ENCODE measurements at places on chromosomes 3 and 15.

GRCh38 chr15:80780416-80781221, 1.4 kb downstream of the CEMIP start:
- no peak for DNase-seq

DNA sequence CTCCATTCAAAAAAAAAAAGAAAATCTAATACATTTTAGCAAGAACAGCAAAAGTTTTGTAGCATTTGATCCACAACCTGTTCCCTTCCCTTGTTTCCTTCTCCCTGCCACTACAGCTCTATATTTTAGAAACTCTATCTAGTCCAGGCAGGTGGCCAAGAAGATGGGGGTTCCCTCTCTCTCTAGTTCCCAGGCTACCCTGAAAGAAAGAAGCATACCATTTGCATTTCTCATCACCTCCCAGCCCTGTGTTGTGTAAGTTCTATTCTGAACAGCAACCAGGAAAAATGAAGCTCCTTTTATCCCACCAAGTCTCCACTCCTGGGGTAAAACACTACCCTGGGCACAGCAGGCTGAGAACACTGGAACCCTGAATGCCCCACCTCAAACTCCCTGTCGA, 100.0 kb downstream of the PCCB start:
- DNase-seq = no peak

DNA sequence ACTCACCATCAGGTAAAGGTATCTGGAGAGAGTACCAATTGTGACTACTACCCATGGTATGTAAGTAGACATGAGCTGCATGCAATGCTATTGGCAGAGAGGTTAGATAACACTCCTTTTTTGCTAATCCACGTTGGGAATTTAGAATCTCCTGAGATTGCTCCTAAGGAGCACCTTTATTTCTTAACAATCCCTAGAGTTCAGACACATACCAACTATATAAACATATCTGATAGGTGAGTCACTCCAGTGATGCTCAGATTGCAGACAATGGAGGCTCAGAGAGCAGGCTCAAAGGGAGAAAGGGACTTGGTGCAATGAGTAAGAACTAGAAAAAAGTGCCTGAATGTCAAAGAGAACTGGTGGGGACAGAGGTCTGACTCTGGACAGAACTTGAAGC, 47.0 kb upstream of the LRRFIP2 start:
- DNase-seq = no peak

- DNase-seq = no peak
Observed at GRCh38 chr15:64507845-64508244, 47.5 kb downstream of the ZNF609 start.

GRCh38 chr3:186883686-186884058, 41.2 kb downstream of the ADIPOQ start:
- no peak for DNase-seq

DNA sequence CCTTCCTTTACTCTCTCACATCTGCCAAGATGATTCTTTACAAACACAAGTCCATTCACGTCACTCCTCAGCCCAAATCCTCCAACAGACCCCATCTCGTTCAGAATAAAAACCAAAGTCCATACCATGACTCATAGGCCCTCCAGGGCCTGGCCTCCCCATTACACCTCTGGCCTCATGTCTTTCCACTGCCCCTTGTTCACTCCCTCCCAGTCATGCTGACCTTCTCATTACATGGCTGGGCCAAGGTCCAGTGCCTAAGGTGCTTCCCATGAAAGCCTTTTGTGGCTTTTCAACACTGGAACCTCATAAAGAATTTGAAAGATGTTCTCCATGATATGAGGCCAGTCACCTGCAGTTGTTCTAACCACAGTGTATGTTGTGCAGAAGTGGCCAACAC, 44.5 kb downstream of the NEK10 start:
- no peak for DNase-seq

- no peak for DNase-seq
Observed at GRCh38 chr3:107962946-107963345, 127.9 kb downstream of the CD47 start.

GRCh38 chr3:161745741-161746140, 249.1 kb downstream of the OTOL1 start:
- no peak for DNase-seq

DNA sequence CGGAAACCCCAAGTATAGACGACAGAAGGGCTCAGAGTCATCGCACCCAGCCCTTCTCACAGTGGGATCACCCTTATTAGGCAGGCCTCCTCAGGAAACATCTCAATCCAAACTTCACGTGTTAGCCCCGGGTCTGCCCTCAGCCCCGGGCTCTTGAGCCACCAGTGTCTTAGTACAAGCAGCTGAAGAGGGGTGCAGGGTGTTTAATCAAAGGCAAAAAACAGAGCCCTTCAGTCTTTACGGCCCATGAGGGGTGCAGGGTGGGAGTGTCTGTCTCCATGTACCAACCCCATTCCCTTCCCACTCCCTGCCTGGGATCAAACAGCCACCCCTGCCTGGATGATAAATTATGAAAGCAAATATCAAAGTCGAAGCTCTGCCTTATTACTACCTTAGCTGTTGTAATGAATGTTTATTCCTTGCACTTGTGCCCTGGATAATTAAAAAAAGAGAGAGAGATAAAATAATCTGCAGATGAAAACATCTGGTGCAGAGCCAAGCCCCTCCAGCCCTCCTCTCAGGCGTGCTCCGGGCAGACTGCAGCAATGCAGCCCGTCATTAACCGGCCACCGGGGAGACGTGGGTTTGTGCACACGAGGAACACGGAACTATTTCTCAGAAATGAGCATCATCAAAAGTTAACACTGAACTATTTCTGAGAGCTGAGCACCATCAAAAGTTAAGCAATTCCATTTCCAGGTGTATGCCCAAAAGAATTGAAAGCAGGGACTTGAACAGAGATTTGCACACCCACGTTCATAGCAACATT, 64.5 kb downstream of the ADAMTS17 start:
- DNase-seq = no peak

DNA sequence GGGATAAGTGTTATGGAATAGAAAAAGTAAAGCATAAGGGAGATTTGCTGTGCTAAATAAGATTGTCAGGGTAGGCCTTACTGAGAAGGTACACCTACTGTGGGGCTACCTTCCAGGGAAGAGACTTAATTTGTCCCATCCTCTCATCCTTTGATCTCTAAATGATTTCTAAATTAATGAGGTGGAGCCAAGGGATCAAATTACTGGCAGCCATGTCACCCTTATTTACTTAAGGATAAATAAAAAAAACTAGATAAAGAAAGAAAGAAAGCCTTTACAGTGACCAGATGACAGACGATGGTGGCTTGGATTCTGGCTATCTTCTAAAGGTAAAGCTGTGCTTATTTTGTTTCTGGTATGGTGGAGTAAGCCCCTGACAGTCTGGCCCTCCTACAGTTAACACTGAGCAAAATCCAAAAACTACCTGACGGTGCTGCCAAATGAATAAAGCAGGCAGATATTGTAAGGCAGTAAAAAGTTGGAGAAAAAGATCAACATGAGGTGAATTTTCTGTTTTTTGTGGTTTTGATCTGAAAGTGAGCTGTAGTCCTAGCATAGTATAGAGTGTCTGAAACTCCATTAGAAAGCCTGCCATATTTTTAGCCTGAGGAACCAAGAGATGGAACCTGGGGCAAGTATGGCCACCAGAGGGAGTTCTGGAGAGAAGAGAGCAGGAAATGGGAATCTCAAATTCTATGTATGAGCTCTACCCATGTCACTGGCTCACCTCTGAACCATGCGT, 285.1 kb upstream of the MANF start:
- peak; percentile 45 for DNase-seq

GRCh38 chr3:52343946-52344600, 28.0 kb downstream of the DNAH1 start:
- no peak for DNase-seq

DNA sequence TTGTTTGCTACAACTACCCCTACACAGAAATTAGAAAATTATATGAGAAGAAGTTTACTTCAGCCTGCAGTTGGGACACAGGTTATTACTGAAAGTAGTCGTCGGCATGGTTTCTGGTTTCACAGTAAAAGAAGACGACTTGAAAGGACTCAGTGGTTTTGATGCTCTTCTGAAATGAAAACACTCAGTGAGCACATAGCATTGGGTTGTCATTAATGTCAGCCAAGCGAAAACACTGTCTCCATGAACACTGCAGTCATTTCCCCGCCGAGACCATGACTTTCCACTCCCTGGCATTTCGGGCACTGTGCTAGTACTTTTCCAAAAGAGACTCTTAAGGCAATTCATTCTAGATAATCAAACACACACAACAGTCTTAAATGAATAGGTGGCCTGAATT, 69.2 kb upstream of the ICE2 start:
- no peak for DNase-seq

DNA sequence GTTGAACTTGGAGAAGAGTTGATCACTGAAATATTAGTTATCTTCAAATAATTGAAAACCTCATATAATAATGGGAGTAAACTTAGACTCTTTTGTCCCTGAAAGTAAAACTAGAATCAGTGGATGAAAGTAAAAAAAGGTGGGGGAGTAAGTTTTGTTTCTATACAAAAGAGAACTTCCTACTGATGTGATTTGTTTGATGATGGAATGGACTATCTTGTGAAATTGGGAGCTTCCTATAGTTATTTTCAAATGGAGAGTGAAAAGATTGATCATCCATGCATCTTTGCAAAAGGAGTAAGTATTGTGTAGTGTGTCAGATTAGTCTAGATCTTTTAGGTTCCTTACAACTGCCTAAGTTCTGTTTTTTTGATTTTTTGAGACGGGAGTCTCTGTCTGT, 28.4 kb downstream of the SPRED1 start:
- DNase-seq = no peak

GRCh38 chr15:81105545-81105944, 28.5 kb upstream of the CFAP161 start:
- no peak for DNase-seq

GRCh38 chr3:129030611-129031010, 29.5 kb downstream of the EFCC1 start:
- no peak for DNase-seq

DNA sequence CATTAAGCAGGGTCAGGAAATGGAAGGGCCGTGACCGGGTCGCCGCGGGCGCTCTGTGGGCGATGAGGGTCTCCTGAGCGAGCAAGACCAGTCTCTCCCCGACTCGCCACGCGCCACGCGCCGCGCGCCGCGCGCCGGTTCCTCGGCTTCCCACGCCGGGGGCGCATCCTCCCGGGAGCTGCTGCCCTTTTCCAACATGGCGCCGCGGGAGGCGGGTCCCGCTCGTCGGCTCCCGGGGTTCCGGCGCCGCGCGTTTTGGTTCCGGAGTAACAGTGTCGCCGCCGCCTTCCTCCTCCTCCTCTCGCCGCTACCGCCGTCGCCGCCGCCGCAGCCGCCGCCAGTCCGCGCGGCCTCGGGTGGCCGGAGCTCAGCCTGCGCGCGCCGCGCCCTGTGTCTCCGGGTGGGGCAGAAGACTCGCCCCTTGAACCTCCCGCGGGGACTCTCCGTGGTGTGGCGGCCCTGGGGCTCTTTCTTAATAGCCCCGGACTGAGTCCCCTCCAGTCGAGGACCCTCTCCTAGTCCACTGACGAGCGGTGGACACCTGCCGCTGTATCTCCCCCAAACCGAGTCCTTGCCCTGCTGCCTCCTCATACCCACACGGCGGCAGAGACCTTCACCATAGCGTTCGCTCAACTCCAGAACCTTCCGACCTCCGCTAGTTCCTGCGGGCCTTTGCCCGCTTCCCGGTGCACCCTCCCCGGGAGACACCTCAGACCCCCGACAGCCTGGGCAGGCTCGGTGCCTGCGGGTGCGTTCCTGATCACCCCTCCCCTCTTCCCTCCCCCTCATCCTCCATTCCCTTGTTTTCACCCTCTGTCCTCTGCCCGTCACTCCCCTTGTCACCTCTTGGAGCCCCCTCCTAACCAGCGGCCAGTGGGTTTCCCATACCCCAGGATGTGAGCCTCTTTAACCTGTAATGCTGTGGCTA, at the start of gene MAP2K5:
Gene MAP2K5, plus strand, starts transcription at position 284 of the 928 bp plus-strand sequence. Its CDS starts 633 bp downstream, at position 917.
- peak; percentile 87 for DNase-seq

DNA sequence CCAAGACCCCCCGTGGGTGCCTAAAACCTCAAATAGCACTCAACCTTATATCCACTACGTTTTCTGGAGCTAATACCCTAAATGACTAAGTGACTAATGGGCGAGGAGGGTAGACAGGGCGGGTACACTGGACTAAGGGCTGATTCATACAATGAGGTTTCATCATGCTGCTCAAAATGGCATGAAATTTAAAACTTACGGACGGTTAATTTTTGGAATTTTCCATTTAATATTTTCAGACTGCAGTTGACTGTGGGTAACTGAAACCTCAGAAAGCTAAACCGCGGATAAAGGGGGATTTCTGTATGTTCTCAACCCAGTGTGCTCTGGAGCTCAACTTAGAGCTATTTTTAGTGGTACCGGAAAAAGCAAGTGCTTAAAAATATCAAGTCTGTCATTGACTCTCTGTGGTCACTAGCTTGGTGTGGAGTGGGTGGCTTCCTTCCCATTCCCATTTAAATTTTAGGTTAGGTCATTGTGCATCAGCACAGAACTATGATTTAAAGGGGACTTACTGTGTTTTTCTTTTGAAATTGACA, 72.9 kb downstream of the LRRC28 start:
- DNase-seq = peak; percentile 52

DNA sequence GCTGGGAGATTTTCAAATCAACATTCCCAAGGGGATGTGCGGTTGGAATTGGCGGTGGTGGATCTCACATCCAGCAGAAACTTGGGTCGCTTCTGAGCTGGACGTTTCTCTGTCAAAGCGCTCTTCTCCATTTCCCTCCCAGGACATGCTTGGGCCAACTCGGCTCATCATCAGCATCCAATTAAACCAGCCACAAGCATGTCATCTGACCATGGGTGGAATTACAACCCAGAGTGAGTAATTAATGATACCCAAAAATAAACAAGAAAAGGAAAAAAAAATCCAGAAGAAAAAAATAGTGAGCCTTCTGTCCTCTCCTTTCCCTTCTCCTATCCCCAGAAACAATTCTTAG, 111.2 kb downstream of the XXYLT1 start:
- DNase-seq = no peak

Measured in NB4 (cell line).